ENCODE measurements at places on chromosomes 4 and X. TPM values are rescaled to one million over a fixed set of nuclear protein-coding genes. Genes with fewer than 3 reads are reported as not detected.

The MSN gene
- total RNA-seq = 866 TPM

GRCh38 chrX:132001127-132001526 is 22.0 kb upstream of the STK26 start:
- H3K27ac ChIP-seq = no peak overlapping the region
- peak; percentile 15 for DNase-seq
- no peaks in the 10 kb centered on the region for H3K4me1 ChIP-seq

DNA sequence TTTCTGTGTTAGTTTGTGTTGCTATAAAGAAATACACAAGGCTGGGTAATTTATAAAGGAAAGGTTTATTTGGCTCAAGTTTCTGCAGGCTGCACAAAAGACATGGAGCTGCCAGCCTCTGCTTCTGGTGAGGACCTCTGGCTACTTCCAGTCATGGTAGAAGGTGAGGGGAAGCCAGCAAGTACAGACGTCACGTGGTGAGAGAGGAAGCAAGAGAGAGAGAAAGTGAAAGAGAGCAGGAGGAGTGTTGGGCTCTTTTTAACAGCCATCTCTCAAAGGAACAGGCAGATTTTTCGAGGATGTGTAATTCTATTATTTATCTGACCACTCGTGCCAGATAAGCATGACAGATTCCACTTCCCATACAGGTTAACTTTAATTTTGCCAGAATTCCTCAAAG is 1199.1 kb downstream of the ADGRL3 start:
- H3K27me3 ChIP-seq = no peaks in the 10 kb centered on the region
- DNase-seq = no peak
- no peaks in the 10 kb centered on the region for H3K36me3 ChIP-seq
- peaks cover 2% of the 10 kb centered on the region for H3K4me1 ChIP-seq

DNA sequence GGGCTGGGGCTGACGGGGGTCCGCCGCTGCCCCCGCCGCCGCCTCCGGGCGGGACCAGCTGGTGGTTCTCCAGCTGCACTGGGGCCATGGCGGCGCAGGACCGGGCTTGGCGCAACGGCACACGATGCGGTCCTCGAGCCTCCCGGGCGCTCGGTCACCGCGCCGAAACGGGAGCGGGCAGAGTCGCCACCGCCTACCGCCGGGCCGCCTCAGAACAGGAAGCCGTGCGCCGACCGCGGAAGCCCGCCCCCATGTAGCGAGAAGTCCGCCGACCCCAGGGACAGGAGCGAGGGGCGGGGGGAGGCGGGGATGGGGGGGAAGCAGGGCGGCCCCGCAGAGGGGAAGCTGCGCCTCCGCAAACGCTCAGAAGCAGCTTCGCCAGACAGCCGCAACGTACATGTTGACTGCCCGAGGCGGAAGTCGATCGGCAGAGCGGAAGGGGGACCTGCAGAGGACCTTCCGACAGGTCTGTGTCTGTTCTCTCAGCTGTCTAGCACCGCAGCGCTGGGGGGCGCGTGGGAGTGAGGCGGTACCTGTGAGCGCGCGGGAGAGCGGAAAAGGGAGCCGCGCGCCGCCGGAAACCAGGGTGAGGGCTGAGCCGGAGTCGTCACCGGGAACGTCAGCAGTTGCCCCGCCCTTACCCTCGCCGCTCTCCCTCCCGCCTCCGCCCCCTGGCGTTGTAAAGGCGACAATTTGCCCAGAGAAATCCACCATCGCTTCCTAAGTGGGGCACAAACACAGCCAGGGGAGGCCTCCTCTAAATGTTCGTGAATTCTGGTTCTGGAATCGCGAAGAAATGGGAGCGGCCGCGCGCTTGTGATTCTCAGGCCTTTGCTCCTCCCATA is at the start of gene MED14:
MED14 (minus strand) TSS at position 218 of the 845 bp plus-strand sequence; CDS start at position 88, 130 bp downstream.
- DNase-seq = peak; percentile 80
- no peaks in the 10 kb centered on the region for H3K36me3 ChIP-seq
- H3K27me3 ChIP-seq = no peaks in the 10 kb centered on the region
- peak within 1 kb of the TSS; percentile 96 for H3K27ac ChIP-seq

- no peak for DNase-seq
- H3K27me3 ChIP-seq = no peaks in the 10 kb centered on the region
- no peak overlapping the region for H3K4me3 ChIP-seq
- no peaks in the 10 kb centered on the region for H3K4me1 ChIP-seq
- no peaks in the 10 kb centered on the region for H3K36me3 ChIP-seq
- H3K27ac ChIP-seq = no peak overlapping the region
Observed at GRCh38 chr4:84875636-84876371, 90.7 kb downstream of the WDFY3 start.

- no peak overlapping the region for H3K27ac ChIP-seq
- H3K4me3 ChIP-seq = no peak overlapping the region
- H3K36me3 ChIP-seq = no peaks in the 10 kb centered on the region
- DNase-seq = no peak
- H3K4me1 ChIP-seq = no peaks in the 10 kb centered on the region
- peaks cover under 1% of the 10 kb centered on the region for H3K27me3 ChIP-seq
Observed at GRCh38 chr4:112119353-112119783, 25.9 kb upstream of the FAM241A start.

DNA sequence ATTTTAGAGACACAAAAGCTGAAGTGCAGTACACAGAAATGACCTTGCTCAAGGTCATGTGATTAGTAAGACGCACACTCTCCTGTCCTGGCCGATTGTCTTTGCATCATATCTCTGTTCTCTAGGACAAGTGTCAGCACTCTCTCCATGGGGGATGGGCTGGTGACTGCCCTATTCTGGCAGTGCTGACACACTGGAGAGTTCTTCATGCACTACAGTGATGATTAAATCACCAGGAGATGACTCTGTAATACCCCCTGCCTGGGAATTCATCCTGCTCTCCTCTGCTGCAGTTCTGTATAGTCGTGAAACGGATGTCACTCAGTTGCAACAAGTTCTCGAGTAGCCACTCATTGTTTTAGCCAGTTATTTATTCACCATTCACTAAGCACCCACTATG is 5.3 kb upstream of the SHISA3 start:
- peaks cover 8% of the 10 kb centered on the region for H3K4me1 ChIP-seq
- H3K4me3 ChIP-seq = no peak overlapping the region
- peaks cover 12% of the 10 kb centered on the region for H3K27me3 ChIP-seq
- no peaks in the 10 kb centered on the region for H3K36me3 ChIP-seq

The LAMTOR3 gene
- total RNA-seq = 18.1 TPM

DNA sequence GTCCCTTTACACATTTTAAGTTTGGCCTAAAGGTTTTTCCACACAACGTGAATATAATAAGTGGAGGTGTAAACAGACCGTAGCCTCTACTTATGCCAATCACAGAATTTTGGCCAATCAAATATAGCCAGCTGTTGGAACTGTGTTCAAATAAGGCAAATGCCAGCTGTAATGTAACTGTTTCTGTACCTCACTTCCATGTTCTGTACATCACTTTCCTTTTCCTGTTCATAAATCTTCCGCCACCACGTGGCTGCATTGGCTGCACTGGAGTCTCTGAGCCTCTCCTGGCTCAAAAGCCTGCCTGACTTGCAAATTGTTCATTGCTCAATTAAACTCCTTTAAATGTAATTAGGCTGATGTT is 105.1 kb upstream of the SMIM31 start:
- H3K4me3 ChIP-seq = no peak overlapping the region
- no peak for DNase-seq
- H3K27ac ChIP-seq = no peak overlapping the region
- H3K36me3 ChIP-seq = no peaks in the 10 kb centered on the region

The DUX4 gene
- not detected for total RNA-seq

DNA sequence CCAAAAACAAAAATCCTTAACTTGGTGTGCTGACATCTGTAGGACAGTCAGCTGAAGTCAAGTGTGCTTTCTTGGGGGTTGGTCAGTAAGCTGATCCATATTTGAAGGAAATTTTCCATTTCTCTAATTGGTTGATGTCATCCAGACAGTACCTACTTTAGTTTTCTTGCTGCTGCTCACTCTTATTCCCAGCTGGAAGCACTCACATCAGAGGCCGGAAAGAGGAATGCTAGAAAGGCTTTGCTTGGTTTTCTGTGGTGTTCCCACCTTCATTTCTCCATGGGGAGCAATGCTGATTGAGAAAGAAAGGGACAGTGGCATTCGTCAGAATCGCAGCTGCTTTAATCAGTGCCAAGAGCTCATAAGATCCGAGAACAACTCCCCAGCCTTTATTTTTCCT is 227.0 kb downstream of the C4orf33 start:
- no peak for DNase-seq
- H3K27ac ChIP-seq = no peak overlapping the region
- no peaks in the 10 kb centered on the region for H3K36me3 ChIP-seq
- no peaks in the 10 kb centered on the region for H3K27me3 ChIP-seq

The TDO2 gene
- total RNA-seq = not detected

GRCh38 chrX:65696613-65697012 is 29.2 kb downstream of the MSN start:
- no peaks in the 10 kb centered on the region for H3K27me3 ChIP-seq
- no peak overlapping the region for H3K4me3 ChIP-seq
- H3K4me1 ChIP-seq = peaks cover 84% of the 10 kb centered on the region
- no peak for DNase-seq
- peaks cover 2% of the 10 kb centered on the region for H3K36me3 ChIP-seq

The PCDH11X gene
- total RNA-seq = not detected

- H3K27ac ChIP-seq = no peak overlapping the region
- no peak overlapping the region for H3K4me3 ChIP-seq
- H3K27me3 ChIP-seq = no peaks in the 10 kb centered on the region
- no peaks in the 10 kb centered on the region for H3K4me1 ChIP-seq
- no peak for DNase-seq
- no peaks in the 10 kb centered on the region for H3K36me3 ChIP-seq
Observed at GRCh38 chr4:113845138-113845537, 83.6 kb upstream of the CAMK2D start.

- H3K4me1 ChIP-seq = no peaks in the 10 kb centered on the region
- H3K27me3 ChIP-seq = no peaks in the 10 kb centered on the region
- H3K27ac ChIP-seq = no peak overlapping the region
Observed at GRCh38 chrX:30798810-30799209, 90.2 kb downstream of the TAB3 start.

DNA sequence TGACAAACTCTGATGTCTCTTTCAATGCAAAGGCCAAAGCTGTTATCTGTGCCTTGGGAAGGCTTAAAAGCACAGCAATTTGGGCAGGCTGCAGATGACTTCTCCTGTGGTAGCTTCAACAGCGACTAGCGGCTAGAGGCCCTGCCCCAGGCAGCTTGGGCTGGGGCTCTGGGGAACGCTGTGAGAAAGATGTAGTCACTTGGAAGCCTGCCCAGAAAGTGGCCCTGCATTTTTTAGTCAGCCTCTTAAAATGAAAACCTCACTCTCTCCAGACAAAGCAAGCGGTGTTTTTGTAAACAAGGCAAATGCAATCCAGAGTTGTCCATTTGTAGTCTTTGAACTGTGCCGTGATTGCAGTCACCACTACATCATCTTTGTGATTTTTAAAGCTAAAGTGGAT is 27.5 kb downstream of the PCYT1B start:
- DNase-seq = no peak
- no peaks in the 10 kb centered on the region for H3K4me1 ChIP-seq
- no peak overlapping the region for H3K4me3 ChIP-seq
- H3K27me3 ChIP-seq = no peaks in the 10 kb centered on the region

DNA sequence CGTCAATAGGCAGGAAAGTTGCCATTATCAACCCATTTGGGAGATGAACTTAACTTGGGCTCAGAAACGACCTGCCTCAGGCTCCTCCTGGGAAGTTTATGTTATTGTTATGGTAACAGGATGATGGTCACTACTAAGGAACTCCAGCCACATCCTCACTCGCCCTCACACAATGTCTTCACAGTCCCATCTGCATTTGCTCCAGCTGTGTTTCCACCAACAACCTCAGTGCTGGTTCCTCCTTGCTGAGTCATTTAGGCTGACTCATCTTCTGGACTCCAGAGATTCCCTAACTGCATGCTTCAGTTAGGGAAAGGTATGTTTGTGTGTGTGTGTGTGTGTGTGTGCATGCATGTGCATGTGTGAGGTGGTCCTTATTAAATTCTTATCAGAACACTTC is 293.4 kb upstream of the BOD1L1 start:
- H3K27me3 ChIP-seq = no peaks in the 10 kb centered on the region
- no peaks in the 10 kb centered on the region for H3K4me1 ChIP-seq
- no peak overlapping the region for H3K4me3 ChIP-seq
- no peaks in the 10 kb centered on the region for H3K36me3 ChIP-seq
- no peak overlapping the region for H3K27ac ChIP-seq

GRCh38 chr4:85717351-85717750 is 242.4 kb downstream of the ARHGAP24 start:
- no peak overlapping the region for H3K27ac ChIP-seq
- no peaks in the 10 kb centered on the region for H3K27me3 ChIP-seq
- DNase-seq = no peak

DNA sequence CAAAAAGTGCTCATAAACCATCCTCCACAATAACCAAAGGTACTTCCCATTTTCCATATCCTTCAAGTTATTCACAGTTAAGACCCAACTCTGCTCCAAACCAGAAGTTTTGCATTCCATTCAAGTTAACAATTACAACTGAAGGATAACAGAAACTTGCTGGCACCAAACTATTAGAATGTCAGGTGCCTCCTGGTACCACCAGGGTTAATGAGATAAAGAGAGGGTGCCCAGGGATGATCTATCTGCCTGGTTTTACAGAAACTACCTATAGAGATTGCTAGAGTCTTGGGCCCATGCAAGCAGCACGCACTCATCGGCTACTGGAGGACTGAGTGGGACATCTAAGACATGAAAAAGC is 114.6 kb downstream of the RBM47 start:
- no peaks in the 10 kb centered on the region for H3K27me3 ChIP-seq
- no peak for DNase-seq
- no peaks in the 10 kb centered on the region for H3K36me3 ChIP-seq
- H3K27ac ChIP-seq = no peak overlapping the region

GRCh38 chr4:42638993-42639392 is 17.9 kb downstream of the ATP8A1 start:
- H3K27me3 ChIP-seq = no peaks in the 10 kb centered on the region
- no peaks in the 10 kb centered on the region for H3K36me3 ChIP-seq
- DNase-seq = no peak
- H3K4me1 ChIP-seq = peaks cover 30% of the 10 kb centered on the region
- peak overlapping the region; percentile 60 for H3K27ac ChIP-seq
- H3K4me3 ChIP-seq = no peak overlapping the region

The MAGEA2B gene
- not detected for total RNA-seq

- H3K27me3 ChIP-seq = no peaks in the 10 kb centered on the region
- DNase-seq = no peak
- H3K36me3 ChIP-seq = no peaks in the 10 kb centered on the region
- H3K4me1 ChIP-seq = no peaks in the 10 kb centered on the region
Observed at GRCh38 chrX:73930300-73930699, 367.3 kb downstream of the CHIC1 start.

DNA sequence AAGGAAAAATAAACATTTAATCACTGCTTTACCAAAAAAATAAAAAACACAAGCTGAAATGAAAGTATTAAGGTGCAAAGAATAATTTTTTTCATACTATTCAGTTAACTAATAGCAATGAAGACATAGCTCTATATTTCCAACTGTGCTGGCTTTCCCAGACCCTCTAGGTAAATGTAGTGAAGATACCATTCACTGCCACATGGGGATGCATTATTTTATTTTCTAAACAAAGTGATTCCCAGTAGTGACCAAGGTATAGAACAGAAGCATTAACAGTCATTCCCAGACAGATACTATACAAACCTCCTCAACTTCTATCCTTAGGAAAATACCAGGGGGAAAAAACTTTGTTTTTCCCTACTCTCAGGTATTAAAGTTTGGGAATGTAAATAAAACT is 39.4 kb downstream of the ANTXR2 start:
- DNase-seq = no peak
- peaks cover 7% of the 10 kb centered on the region for H3K4me1 ChIP-seq
- no peak overlapping the region for H3K4me3 ChIP-seq
- peaks cover 4% of the 10 kb centered on the region for H3K36me3 ChIP-seq

- no peaks in the 10 kb centered on the region for H3K27me3 ChIP-seq
- H3K36me3 ChIP-seq = no peaks in the 10 kb centered on the region
- H3K4me3 ChIP-seq = no peak overlapping the region
- no peak overlapping the region for H3K27ac ChIP-seq
Observed at GRCh38 chrX:47499293-47499692, 16.3 kb upstream of the ZNF41 start.

Measured in natural killer cell (primary cell).